CD4-positive, alpha-beta T cell treated with Interleukin-21 for 1 hour (primary cell): ENCODE measurements at places on chromosomes 2 and 18.

DNA sequence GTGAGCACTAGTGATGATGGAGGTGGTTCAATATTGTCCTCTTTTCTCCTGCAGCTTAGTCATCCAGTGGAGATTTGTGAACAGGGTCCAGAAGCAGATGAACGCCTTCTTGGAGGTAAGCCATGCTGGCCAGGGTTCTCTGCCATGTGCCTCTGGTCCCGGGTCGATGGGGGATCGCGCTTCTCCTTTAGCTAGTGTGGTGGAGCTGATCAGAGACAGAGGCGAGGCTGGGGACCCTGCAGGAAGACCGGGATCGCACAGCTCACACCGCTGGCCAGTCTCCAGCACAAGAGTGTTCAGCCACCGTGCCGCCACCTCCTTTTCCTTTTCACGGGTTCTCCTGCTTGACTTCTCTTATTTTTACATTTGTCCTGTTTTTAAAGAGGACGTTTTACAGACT is 243.4 kb downstream of the ALPK2 start:
- no peak for DNase-seq

DNA sequence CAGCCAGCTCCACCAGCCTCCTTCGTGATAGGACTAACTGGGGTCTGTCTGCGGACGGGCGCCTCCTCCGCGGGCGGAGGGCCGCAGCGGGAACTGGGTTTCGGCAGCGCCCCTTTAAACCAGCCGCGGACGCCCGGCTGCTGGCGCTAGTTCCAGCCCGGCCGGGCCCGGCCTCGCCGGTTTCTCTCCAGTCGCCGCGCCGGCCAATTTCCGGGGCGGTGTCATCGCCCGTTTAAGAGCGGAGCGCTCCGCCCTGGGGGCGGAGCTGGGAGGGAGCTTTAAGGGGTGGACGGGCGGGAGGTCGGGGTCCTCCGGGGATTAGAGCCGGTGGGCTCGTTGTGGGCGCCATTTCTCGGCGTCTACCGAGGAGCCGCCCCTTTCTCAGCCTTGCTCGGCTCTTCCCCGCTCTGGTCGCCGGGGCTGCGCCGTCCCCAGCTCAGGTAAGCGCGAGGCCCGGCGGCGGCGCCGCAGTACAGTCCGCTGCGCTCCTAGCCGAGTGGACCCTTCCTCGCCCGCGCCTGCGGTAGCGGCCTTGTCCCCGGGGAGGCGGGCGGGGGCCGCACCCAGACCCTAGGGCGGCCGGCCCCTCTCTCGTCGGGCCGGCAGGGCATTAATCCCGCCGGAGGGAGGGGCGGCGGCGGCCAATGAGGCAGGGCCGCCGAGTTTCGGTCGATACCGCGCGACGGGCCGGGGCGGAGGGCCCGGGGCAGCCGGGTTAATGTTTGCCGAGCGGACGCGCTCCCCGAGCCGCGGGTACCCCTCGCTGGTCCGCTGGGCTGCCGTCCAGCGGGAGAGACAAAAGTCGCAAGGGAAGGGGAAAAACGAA is at the start of gene EPB41L5:
Gene EPB41L5, plus strand, starts transcription at position 307 of the 826 bp plus-strand sequence. CDS start 6,008 bp downstream, outside the sequence.
- peak; percentile 85 for DNase-seq

DNA sequence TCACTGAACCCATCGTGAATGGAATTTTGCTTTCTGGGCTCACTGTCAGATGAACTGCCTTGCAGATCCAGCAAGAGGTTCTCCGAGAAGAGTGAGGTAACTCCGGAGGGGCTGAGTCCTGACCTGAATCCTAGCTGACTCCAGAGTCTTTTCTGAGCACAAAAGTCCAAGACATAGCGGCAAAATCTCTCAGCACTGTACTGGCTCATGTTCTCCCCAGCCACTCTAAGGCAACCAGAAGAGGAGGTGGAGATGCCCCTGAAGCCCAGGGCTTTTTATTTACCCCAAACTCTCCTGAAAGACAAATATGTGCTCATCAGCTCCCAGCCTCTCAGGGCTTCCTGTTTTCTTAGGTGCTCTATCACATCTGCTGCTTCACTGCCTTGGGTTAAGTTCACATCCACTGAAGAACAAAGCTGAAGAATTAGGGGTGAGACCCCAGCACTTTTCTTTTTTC is 221.8 kb downstream of the MREG start:
- no peak for DNase-seq

GRCh38 chr2:9658972-9659371 is 28.2 kb upstream of the YWHAQ start:
- DNase-seq = no peak

DNA sequence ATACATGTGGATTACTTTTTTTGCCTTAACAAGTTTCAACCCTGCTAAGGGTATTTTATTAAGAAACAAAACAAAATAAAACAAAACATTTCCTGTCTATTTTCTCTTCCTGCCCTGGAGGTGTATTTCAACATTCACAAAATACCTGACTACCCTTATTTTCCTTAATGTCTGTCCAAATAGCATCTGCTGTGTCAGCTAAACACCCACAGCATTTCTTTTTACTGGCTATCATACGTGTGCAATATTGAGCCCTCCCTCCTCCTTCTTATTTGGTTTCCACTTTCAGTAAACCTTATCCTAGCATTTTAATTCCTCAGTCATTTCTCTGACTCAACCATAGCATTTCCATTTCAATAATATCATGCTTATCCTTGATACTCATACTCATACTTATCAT is 1420.0 kb upstream of the ZEB2 start:
- DNase-seq = no peak

- DNase-seq = no peak
Measured at GRCh38 chr18:13500869-13501542, 225.4 kb downstream of the FAM210A start.

DNA sequence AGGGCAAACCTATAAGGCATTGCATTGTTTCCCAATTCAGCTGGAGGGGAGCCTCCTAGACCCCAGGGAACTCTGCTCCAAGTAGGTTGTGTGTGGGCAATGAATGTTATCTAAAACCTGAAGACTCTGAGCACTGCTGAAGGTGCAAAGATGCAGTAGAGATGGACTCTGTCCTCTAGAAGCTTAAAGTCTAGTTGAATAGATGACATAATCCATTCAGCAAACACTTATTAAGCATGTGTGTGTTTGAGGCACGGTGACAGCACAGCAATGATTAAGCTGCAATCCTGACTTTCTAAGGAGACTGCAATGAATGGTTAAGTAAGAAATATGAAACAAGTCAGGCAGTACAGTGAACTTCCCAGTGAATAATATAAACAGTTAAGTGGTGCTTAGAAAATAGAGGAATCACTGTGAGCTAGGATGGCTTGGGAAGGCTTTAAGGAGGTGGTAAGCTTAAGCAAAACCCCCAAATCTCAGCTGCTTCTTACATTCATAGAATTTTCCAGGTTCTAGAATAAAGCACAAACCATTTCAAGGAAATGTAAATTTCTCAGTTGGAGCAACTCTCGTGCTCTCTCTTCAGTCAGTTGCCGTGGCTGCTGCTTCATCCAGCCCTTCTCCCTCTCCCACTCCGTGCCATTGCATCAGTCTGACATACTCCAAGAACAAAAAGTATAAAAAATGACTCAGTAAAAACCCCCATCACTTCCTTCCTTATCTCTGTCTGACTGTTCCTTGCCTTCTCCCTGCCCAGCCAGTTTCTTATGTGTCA is 19.1 kb downstream of the MXD1 start:
- DNase-seq = no peak

DNA sequence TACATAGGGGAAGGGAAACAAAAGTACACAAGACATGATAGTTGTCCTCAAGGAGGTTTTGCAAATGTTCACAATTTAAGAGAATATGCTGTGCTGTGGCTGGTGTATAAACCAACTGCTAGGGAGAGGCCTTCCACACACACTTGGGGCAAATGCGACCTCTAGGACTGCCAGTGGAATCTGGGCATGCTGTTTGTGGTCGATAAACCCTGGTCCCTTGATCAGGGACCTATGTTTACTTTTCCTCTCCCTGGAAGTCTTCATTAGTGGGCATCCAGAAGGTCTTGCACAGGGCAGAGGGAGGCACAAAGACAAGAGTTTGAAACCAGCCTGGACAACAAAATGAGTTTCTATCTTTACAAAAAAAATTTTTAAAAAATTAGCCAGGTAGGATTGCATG is 7.3 kb upstream of the IL1B start:
- DNase-seq = no peak

DNA sequence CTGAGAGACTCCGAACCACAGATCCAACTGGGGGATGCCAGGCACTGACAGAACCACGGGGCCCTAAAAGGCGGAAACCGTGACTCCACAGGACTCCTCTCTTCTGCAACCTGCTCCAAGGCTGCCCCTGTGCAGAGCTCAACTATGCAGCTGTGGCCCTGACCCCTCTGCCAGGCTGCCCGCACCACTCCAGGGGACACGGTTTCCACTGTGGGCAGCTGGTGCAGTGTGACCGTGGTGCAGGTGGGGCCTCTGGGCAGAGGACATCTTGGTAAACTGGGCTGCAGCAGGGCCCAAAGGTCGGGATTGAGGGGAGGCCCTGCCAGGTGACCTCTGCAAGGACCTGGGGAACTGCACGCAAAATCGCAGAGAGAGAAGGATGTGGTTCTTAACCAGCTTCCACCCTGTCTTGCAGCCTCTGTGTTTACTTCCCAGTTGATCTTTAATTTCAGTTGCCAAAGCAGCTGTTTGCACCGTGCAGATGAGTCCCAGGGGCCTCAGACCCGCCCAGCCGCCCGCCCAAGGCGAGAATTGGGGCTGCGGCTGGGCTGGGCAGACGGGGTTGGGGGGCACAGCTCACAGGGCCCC is 104.6 kb upstream of the CTDP1 start:
- DNase-seq = no peak

GRCh38 chr2:218568190-218569037 is at the start of the genes CNOT9 and USP37:
Gene CNOT9 (plus strand): TSS chr2:218568839. CDS start chr2:218568955, 116 bp downstream.
Gene USP37 (minus strand): TSS chr2:218568351. CDS start chr2:218558653, 9,698 bp downstream.
- peak; percentile 100 for DNase-seq

- no peak for DNase-seq
Measured at GRCh38 chr2:4053769-4054493, 350.6 kb downstream of the DCDC2C start.

GRCh38 chr18:8999872-9000271 is 102.6 kb upstream of the NDUFV2 start:
- no peak for DNase-seq

GRCh38 chr2:172442072-172442895 is 14.9 kb downstream of the ITGA6 start:
- DNase-seq = no peak

- DNase-seq = no peak
Measured at GRCh38 chr2:191705084-191705483, 27.1 kb downstream of the NABP1 start.

GRCh38 chr2:68653538-68653982 is 10.2 kb downstream of the PROKR1 start:
- peak; percentile 39 for DNase-seq

DNA sequence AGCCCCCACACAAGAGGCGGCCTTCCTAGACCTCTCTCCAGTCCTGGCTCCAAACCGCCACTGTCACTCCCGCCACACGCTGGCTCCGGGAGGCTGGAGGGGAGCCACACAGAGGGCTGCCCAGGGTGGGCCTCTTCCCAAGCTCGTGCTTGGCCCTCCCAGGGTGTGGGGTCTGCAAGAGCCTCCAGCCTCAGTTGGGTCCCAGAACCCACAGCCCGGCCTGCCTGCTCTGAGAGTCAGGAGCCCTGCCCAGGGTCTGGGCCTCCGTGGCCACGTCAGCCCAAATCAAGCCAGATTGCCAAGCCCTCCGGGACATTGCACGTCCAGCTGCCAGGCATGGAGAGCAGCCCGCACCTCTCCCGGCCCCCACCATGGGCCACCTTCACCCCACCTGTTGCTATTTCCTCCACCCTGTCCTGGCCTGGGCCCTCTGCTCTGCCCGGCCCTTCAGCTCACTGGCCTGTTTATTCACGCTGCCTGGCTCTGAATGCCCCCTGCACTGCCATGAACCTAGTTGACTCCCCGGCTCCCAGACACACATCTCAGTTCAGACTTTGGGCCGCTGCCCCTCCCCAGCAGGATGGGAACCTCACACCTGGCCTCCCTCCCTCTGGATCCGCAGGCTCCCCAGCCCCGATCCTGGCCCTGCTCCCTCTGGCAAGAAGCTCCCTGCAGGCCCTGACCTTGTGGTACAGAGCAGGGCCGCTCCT is 61.0 kb downstream of the BIN1 start:
- DNase-seq = no peak

DNA sequence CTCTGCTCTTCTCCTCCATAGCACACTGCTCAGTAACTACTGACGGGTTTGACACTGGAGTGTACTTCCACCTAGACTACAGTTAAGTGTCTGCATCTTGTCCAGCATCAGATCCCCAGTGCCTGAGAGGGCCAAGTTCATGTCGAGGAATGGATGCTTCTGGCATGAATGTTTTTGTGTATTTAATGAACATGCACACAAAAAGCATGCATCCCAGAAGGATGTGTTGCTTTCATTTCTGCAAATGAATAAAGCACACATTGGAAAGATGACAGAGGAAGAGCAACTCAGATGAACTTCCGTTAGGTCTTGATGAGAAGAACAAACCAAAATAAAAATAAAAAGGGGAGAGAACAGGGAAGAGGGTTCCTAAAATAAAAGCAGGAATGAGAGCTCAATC is 27.9 kb downstream of the C2orf49 start:
- DNase-seq = no peak

DNA sequence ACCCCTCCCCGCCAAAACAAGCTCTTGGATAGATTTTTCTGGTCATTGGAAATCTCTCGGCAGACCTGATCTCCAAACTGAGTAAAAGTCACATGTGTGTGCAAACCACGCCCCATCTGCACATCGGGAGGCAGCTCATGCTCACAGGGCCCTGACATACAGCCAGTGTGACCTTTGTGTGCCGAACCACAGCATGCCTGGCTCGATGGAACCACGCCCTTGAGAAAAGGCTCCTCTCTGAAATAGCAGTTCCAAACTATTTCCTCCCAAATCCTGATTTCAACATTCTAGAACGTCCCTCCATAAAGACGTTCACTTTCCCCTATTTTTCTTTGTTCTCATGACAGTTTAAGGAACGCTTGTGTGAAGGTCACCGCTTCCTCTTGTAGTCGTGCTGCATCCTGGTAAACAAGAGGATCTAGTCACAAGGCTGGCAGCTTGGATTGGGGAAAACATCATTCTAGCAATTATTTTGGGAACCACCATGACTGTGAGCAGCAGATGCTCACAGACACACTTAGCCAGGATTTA is 59.3 kb upstream of the MAP4K4 start:
- DNase-seq = no peak

DNA sequence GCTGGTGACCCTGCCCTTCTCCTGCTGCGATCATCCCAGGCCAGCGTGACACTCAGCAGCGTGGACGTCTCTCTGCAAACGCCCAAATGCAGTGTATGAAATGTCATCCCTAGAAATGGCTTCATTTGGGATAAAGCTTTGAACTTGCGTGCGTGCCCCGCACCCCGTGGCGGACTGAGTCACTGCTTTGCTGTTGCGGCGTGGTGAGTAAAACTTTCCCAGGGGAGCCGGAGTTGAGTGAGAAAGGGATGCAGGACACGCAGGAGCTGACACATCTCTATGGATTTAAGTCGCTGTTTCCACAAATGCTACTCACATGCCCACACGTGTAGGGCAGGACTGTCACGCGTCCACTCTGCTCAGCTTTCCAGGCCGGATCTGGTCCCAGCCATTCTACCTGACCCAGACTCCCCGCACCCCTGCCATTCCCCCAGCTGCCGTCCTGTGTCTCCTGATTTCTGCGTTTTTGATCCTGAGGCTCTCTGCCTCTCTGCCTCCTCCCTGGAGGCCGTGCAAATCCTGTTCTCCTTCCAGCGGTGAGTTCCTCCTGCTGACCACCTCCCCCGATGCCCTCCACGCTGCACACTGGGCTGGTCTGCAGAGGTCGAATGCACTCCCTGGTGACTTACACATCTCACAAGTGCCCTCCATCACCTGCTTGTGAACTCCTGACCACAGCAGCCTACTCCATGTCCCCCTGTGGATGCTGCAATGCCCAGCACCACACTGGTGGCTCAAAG is 88.9 kb downstream of the MBP start:
- no peak for DNase-seq
